GM12878 (cell line): ENCODE measurements at places on chromosomes 4 and X.

DNA sequence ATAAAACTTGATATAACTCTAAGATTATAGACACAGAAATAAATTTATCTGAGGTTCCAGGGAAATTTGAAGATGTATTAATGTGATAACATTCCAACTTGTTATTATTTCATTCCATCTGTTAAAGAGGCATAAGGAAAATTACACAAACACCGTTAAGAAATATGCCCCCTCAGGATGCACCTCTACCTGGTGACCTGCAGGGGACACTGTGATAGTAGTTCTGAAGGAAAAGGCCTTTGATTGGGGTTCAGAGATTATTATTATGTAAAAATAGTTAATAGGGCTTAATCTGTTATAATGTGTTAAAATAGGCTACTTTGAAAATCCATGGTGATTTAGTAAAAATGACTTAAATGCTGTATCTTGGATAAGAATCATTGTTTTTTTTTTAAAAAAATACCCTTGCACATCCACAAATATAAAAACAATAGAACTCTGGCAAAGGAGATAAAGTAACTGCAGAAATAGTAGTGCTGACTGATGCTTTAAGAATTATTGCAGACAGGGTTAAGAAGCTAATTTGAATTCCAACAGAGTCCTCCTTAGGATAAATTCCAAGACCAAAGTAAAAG, 6.1 kb upstream of the ABRAXAS1 start:
- DNase-seq = no peak
- H3K4me3 ChIP-seq = no peak overlapping the region
- no peak overlapping the region for H3K27ac ChIP-seq
- no peaks in the 10 kb centered on the region for H3K27me3 ChIP-seq
- H3K4me1 ChIP-seq = no peaks in the 10 kb centered on the region
- H3K36me3 ChIP-seq = no peaks in the 10 kb centered on the region

- no peak for DNase-seq
- H3K27me3 ChIP-seq = no peaks in the 10 kb centered on the region
- no peaks in the 10 kb centered on the region for H3K4me1 ChIP-seq
- no peaks in the 10 kb centered on the region for H3K36me3 ChIP-seq
- H3K27ac ChIP-seq = no peak overlapping the region
- no peak overlapping the region for H3K4me3 ChIP-seq
These were observed 33.0 kb upstream of the CXCL8 start for GRCh38 chr4:73707269-73707875.

DNA sequence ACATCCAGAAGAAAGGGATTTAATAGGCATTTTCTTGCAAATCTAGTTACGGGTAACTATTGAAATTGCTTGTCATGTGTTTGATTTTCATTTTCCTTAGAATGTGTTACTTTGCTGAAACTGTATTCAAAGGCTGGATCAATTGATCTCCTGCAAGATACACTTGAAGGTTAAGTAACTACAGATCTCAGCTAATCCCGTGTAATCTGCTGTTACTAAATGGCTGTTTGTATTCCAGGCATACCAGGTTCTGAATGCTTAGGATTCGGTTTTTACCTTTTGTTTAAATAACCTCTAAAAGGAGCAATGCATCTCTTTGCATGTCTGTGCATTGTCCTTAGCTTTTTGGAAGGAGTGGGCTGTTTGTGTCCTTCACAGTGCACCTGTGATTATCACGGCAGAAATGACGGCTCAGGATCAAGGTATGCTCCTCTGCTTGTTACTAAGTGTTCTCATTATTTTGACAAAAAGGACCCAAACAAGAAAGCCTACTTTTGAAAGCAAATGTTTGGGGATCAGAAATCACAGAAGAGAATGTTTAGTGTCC, at the start of gene LRIT3:
Gene LRIT3 (plus strand): TSS at position 212 of the 547 bp plus-strand sequence. CDS start 95 bp downstream, at position 307.
- no peak for DNase-seq
- no peak within 1 kb of the TSS for H3K4me3 ChIP-seq
- no peaks in the 10 kb centered on the region for H3K36me3 ChIP-seq
- no peaks in the 10 kb centered on the region for H3K4me1 ChIP-seq
- H3K27me3 ChIP-seq = no peaks in the 10 kb centered on the region

GRCh38 chrX:149916745-149917392, 12.5 kb upstream of the HSFX4 start:
- H3K27me3 ChIP-seq = no peaks in the 10 kb centered on the region
- H3K4me3 ChIP-seq = no peak overlapping the region
- peak; percentile 25 for DNase-seq

- H3K36me3 ChIP-seq = no peaks in the 10 kb centered on the region
- H3K4me3 ChIP-seq = no peak overlapping the region
- H3K27me3 ChIP-seq = no peaks in the 10 kb centered on the region
- no peak overlapping the region for H3K27ac ChIP-seq
- no peaks in the 10 kb centered on the region for H3K4me1 ChIP-seq
These were observed 507.2 kb downstream of the PABPC4L start for GRCh38 chr4:133694416-133694815.

- H3K36me3 ChIP-seq = no peaks in the 10 kb centered on the region
- H3K4me1 ChIP-seq = peaks cover 3% of the 10 kb centered on the region; the same call in 1 of the 2 replicates
- H3K4me3 ChIP-seq = no peak overlapping the region
- no peak for DNase-seq
These were observed 19.8 kb upstream of the ATXN3L start for GRCh38 chrX:13339607-13340006.
